ENCODE measurements at places on chromosomes 11 and 22. TPM values are rescaled to one million over a fixed set of nuclear protein-coding genes. Genes with fewer than 3 reads are reported as not detected.

GRCh38 chr11:134712228-134713145, 300.4 kb upstream of the B3GAT1 start:
- DNase-seq: no peak
- H3K27ac ChIP-seq: no peak overlapping the region
- H3K4me3 ChIP-seq: no peak overlapping the region
- H3K27me3 ChIP-seq: peaks cover 7% of the 10 kb centered on the region

DNA sequence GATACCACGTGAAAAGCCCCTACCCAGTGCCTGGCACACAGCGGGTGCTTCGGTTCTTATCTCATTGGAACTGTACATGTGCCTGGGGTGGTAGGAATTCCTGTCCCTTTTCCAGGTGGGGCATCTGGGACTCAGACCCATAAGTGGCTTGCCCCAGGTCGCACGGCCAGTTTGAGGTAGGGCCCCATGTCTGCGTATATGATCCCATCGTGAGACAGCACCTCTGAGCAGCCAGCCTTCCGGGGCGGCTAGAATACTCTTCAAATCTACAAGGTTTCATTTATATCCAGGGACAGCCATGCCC, 33.5 kb upstream of the SMIM38 start:
- H3K27ac ChIP-seq: peak overlapping the region; percentile 34
- no peak for DNase-seq
- no peaks in the 10 kb centered on the region for H3K36me3 ChIP-seq
- no peaks in the 10 kb centered on the region for H3K27me3 ChIP-seq

DNA sequence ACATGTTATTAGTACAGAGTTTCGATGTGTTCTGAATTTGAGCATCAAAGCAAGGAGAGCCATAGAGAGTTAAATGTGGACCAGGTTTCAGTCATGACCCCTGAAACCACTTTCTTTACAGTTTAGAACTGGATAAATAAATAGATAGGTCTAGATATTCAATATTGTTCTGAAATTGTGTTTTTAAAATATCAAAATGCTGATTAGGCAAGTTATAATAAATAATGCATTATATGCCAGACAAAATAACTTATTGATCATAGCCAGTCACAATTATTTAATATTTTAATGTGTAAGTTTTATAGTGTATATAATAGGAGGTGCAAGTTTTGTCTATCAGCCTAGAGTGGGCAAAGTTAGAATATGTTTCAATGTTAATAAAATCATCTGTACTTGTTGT, 569.5 kb downstream of the METTL15 start:
- DNase-seq: no peak
- H3K27me3 ChIP-seq: no peaks in the 10 kb centered on the region
- H3K4me1 ChIP-seq: no peaks in the 10 kb centered on the region
- H3K4me3 ChIP-seq: no peak overlapping the region
- no peaks in the 10 kb centered on the region for H3K36me3 ChIP-seq

GRCh38 chr11:83241291-83241946, 44.7 kb downstream of the CCDC90B start:
- no peaks in the 10 kb centered on the region for H3K4me1 ChIP-seq
- H3K36me3 ChIP-seq: no peaks in the 10 kb centered on the region
- no peaks in the 10 kb centered on the region for H3K27me3 ChIP-seq
- no peak overlapping the region for H3K4me3 ChIP-seq

GRCh38 chr11:119470317-119471291, 47.6 kb upstream of the THY1 start:
- no peak for DNase-seq
- H3K4me1 ChIP-seq: no peaks in the 10 kb centered on the region
- H3K27ac ChIP-seq: peak overlapping the region; percentile 22
- H3K4me3 ChIP-seq: no peak overlapping the region
- peaks cover 8% of the 10 kb centered on the region for H3K27me3 ChIP-seq

GRCh38 chr11:20087118-20087521, 73.2 kb downstream of the DBX1 start:
- H3K36me3 ChIP-seq: no peaks in the 10 kb centered on the region
- no peak overlapping the region for H3K4me3 ChIP-seq
- no peaks in the 10 kb centered on the region for H3K27me3 ChIP-seq
- no peak for DNase-seq
- no peaks in the 10 kb centered on the region for H3K4me1 ChIP-seq

- H3K4me3 ChIP-seq: no peak overlapping the region
- no peaks in the 10 kb centered on the region for H3K4me1 ChIP-seq
- H3K36me3 ChIP-seq: no peaks in the 10 kb centered on the region
- no peak overlapping the region for H3K27ac ChIP-seq
Observed at GRCh38 chr11:30254307-30255298, 23.8 kb downstream of the FSHB start.

DNA sequence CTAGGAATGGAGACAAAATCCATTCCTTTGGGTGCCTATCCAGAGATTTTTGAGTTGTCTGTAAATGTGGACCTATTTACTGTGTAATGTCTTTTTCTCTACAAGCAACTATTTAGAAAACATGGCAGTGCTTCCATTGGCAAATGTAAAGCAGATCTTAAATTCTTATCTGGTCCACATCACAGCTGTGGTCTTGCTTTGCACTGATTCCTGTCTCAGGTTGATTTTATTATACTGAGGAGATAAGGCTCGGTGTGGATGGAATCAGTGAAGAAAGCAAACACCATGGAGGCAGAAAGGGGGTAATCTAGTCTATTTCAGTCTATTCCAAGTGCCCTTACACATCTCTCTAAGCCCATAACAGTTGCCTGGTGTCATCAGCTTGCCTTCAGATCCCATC, 160.5 kb downstream of the NCAM1 start:
- no peaks in the 10 kb centered on the region for H3K27me3 ChIP-seq
- H3K27ac ChIP-seq: no peak overlapping the region
- H3K4me3 ChIP-seq: no peak overlapping the region
- DNase-seq: no peak
- H3K4me1 ChIP-seq: no peaks in the 10 kb centered on the region
- no peaks in the 10 kb centered on the region for H3K36me3 ChIP-seq

DNA sequence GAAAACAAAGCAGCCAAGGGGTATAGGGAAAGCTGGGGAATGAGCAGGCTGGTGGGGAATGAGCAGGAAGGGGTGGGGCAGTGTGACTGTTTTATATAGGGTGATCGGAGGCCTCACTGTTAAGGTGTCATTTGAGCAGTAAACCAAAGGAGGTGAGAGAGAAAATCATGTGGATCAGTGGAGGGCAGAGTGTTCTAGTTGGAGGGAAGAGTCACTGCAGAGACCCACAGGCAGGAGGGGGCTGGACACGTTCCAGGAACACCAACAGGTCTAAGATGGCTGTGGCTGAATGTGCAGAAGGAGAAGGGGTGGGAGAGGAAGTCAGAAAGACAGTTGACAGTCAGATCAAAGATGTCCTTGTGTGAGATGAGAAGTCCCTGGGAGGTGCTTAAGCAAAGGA, 103.8 kb downstream of the ENTHD1 start:
- no peaks in the 10 kb centered on the region for H3K27me3 ChIP-seq
- no peaks in the 10 kb centered on the region for H3K36me3 ChIP-seq
- peaks cover 10% of the 10 kb centered on the region for H3K4me1 ChIP-seq
- H3K27ac ChIP-seq: peak overlapping the region; percentile 54

DNA sequence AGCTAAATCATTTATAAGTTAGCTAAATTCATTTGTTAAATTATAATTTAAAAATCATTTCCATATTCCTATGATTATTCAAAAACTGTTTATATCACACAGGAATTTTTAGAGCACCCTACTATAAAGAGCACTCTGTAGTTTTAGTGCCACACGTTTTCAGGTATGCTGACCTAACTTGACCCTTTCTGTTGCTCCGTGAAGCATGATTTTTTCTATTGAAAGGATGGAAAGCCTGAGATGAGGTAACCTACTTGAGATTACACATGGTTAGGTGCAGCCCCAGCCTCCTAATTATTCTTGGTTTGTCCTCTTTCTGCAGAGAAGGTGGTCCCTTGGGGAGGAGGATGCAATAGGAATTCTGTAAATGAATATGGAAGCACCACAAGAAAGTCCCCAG, 72.6 kb downstream of the PPFIBP2 start:
- DNase-seq: no peak
- H3K27ac ChIP-seq: peak overlapping the region; percentile 0
- H3K36me3 ChIP-seq: no peaks in the 10 kb centered on the region
- H3K4me1 ChIP-seq: peaks cover 21% of the 10 kb centered on the region
- H3K27me3 ChIP-seq: no peaks in the 10 kb centered on the region

DNA sequence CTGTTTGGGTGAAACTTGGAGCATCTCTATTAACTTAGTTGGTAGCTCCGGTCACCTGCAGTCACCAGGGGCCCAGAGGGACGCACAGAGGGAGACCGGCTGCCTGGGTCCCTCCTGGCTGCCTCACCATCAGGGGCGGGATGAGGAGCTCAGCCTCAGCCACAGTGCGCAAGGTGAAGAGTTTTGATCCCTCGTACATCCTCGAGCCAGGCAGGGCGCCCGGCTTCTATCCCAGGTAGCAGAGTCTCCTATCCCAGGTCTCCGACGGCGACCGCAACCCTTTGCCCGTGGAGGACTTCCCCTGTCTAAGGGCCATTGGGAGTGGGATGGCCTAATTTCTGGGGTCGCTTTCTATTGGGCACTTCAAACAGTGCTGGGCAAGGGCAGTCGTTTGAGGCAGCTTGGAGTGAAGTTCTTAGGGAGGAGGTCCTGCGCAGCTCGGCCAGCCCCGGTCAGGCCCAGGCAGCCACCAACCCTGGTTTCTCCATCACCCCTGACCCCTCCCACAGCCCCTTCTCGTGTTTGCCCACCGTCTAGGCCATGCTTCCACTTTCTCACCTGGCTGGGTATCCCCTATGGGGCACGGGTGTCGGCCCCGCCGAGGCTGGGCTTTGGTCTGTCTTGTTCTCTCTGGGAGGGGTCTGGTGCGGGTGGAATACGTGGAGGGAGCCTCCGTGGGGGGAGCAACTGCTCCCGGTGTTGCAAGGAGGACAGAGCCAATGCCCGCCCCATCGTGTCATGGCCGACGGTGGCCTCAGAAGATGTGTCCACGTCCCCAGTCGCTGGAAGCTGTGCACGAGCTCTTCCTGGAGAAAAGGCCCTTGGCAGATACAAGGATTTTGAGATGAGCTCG, 3.6 kb upstream of the MRGPRG start:
- H3K27ac ChIP-seq: no peak overlapping the region
- no peaks in the 10 kb centered on the region for H3K36me3 ChIP-seq
- DNase-seq: peak; percentile 4
- H3K27me3 ChIP-seq: peaks cover 71% of the 10 kb centered on the region
- H3K4me1 ChIP-seq: peaks cover 3% of the 10 kb centered on the region
- H3K4me3 ChIP-seq: no peak overlapping the region

DNA sequence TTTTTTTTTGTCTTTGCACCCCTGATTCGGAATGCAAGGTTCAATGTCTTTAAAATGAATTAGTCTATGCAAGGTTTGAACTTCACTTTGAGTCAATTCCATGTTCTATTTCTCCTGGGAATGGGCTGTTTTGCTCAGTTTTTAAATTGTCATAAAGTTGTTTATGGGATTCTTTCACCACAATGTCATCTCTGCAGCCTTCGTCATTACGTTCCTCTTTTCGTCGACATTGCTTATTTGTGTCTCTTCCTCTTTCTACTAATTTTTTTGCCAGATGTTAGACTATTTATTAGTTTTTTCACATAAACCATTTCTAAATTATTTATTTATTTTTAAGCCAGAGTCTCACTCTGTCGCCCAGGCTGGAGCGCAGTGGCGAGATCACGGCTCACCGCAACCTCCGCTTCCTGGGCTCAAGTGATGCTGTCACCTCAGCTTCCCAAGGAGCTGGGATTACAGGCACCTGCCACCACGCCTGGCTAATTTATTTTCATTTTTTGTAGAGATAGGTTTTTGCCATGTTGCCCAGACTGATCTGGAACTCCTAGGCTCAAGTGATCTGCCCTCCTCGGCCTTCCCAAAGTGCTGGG, 7.1 kb upstream of the TNNT3 start:
- no peaks in the 10 kb centered on the region for H3K27me3 ChIP-seq
- DNase-seq: no peak
- no peaks in the 10 kb centered on the region for H3K4me1 ChIP-seq
- no peak overlapping the region for H3K4me3 ChIP-seq
- H3K27ac ChIP-seq: no peak overlapping the region

DNA sequence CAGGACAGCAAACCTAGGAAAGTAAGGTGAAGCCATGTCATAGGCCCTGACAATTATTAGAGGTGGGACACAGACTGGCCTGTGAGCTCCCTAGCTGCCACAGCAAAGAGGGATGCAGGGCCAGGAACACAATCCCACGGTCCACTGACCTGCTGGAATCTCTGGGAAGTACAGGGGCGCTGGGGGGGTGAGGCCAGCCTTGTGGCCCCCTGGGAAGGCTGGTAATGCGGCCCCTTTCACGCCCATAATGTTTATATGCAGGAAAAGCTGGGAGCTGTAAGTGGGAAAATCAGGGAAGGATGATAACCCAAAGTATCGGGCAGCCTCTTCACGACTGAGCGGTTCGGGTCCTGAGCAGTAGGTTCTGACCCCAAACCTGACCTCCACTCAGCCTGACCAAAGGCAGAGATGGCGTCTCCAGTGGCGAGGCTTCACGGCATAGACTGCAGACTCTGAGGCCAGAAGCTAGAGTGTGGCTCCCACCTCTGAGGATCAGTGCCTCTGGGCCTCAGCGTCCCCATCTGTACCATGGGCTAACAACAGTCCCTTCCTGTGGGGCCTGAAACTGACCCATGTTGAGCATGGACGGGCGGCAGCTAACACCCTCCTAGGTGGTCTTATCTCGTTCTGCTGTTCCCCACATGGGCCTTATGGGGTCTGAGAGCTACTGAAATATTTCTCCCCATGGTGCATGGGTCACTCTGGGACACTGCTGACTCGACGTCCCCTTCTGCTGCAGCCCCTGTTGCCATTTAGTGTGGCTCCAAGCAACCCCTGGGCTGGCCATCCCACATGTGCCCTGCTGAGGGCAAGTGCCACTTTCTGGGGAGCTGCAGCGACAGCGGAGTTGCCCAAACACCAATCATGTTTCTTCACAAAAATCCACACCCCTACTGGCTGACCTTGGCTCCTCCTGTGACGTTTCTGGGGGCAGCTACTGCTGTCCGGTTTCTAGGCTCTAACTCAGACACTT, 101.8 kb downstream of the PHF21B start:
- DNase-seq: no peak
- no peak overlapping the region for H3K27ac ChIP-seq
- no peaks in the 10 kb centered on the region for H3K27me3 ChIP-seq
- no peaks in the 10 kb centered on the region for H3K4me1 ChIP-seq
- H3K4me3 ChIP-seq: no peak overlapping the region
- H3K36me3 ChIP-seq: no peaks in the 10 kb centered on the region

DNA sequence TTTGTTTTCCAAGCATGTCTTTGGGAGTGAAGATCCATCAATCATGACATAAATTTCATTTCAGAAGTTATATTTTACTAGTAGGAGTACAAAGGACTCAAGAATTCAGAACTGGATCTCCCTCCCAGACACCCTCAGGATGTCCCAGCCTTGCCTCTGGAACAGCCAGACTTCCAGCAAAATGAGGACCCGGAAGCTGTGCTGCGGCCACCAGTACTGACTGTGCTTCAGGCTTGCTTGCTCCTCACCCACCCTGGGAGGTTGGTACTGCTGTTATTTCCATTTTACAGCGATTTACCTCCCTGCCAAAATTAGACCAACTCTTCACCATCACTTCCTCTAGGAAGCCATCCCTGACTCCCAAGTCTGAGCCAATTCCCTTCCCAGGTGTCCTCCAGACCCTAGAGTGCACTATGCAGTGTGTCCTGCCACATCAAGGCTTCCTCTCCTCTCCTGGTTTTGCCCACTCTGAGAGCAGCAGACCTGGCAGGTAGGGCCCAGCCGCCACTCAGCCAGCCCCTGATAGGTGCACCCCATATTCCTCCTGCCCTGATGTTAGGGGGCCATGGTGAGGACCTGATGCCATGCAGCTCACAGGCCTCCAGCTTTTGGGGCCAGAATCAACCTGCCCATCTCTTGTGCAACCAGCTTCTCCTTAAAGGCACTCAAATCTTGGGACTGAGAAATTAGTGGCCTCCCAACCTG, 47.3 kb upstream of the WNT7B start:
- peaks cover 14% of the 10 kb centered on the region for H3K4me1 ChIP-seq
- peak overlapping the region; percentile 34 for H3K27ac ChIP-seq

The CECR2 gene
- 0.64 TPM for total RNA-seq

The NCAM1 gene
- total RNA-seq: 18.6 TPM

The C1QTNF5 gene
- 7.6 TPM for total RNA-seq

The ACCS gene
- total RNA-seq: 36.4 TPM

The APOA5 gene
- not detected for total RNA-seq

The BLID gene
- not detected for total RNA-seq

The MUC15 gene
- total RNA-seq: not detected
